ENCODE measurements at places on chromosomes 6 and 20.

DNA sequence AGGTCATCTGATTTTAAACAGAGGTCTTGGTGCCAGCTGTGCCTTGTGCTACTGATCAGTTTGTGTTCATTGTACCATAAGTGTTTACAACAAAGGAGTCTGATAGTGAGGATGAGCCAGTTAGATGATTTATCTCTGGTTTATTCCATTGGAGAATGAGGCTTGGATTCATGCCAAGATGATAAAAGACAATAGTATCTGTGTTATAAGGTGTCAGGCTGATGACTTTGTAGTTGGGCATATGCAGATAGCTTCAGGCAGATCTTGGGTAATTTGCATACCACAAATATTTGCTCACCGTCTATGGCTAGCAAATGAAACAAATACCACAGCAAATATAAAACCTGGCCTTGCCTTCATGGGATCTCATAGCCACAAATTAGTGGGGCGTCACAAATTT lies 43.3 kb upstream of the PHACTR2 start:
- DNase-seq = no peak

GRCh38 chr6:13190376-13190775 lies 138.0 kb downstream of the TBC1D7 start:
- no peak for DNase-seq

DNA sequence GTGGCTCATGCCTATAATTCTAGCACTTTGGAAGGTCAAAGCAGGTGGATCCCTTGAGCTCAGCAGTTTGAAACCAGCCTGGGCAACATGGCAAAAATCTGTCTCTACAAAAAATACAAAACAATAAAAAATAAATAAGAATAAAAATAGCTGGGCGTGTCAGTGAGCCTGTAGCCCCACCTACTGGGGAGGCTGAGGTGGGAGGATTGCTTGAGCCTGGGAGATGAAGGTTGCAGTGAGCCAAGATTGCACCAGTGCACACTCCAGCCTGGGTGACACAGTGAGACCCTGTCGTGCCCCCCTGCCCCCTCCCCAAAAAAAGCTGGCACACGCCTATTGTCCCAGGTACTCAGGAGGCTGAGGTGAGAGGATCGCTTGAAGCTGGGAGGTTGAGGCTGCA lies 35.1 kb upstream of the SRPK1 start:
- DNase-seq = no peak

DNA sequence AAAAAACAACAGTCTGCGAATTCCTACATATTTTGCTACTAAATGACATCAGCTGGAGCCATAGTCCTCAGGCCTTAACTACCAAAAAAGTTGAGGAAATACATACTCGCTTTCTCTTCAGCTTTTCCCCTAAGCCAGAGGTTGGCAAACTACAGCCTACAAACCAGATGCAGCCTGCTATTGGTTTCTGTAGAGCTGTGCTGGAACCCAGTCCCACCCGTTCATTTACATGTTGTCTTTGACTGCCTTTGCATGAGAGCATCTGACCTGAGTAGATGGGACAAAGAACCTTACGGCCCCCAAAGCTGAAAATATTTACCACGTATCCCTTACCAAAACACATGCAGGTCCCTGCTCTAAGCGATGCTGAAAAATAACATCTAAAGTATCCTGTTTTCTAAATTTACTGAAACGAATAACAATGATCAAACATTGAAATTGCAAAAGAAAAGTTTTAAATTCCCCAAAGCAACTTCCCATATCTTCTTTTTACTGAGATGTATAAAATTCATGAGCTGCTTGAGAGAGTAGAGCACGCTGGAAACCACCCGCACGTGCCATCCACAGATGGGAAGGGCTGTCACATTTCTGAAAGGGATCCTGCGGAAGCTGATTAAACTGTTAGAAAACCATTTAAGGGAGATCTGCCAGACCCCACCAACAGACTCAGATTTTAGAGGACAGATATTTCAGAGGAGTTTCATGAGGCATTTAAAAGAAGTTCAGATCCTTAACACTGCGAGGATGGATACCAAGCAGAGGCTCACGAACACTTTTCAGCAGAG lies 124.1 kb downstream of the PRKN start:
- no peak for DNase-seq

GRCh38 chr20:63253438-63254231 lies 628 bp downstream of the NKAIN4 start:
- no peak for DNase-seq

DNA sequence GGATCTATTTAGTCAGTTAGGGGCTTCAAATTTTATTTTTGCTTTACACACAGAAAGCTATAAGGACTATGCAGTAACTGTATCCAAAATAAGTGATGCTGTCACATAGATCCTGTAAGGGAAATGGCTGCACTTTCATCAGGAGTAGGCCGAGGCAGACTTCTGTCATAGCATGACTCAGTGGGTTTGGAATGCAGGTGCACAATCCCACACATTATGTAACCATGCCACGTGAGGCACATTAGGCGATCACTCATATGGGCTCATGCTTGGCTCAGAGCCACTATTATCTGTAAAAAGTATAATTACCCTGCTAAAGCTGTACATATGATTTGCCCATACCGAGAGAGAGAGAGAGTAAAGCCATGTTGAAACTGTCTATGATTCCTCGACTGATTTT lies 1189.4 kb upstream of the EYS start:
- no peak for DNase-seq
